ENCODE measurements at places on chromosomes 2 and 18.

GRCh38 chr2:28956415-28956826, 24.7 kb upstream of the TOGARAM2 start:
- no peak for DNase-seq

GRCh38 chr2:229279516-229279915, 8.4 kb upstream of the PID1 start:
- DNase-seq: no peak

- DNase-seq: no peak
Measured at GRCh38 chr2:96548558-96549465, 12.3 kb downstream of the ARID5A start.

GRCh38 chr18:10182009-10182624, 268.3 kb downstream of the VAPA start:
- DNase-seq: no peak

DNA sequence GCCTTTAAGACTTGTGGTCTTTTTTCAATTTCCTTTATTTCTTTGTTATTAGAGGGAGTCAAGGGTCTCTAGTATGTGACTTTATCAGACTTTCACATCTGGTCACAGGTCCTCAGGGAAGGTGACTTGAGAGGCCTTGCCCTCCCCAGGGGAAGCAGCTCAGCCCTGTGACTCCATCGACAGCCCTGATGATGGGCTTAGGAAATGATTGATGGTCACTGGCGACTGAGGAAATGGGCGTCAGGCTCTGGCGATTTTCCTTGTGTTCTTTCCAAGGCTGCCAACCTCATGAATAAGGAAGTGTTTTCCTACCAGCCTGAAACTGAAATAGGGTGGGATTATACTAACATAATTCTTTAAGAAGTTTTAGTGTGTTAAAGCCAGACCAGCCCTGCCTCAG, 21.1 kb downstream of the SERPINE2 start:
- DNase-seq: no peak

- DNase-seq: no peak
Measured at GRCh38 chr2:46066601-46067000, 230.6 kb upstream of the EPAS1 start.

DNA sequence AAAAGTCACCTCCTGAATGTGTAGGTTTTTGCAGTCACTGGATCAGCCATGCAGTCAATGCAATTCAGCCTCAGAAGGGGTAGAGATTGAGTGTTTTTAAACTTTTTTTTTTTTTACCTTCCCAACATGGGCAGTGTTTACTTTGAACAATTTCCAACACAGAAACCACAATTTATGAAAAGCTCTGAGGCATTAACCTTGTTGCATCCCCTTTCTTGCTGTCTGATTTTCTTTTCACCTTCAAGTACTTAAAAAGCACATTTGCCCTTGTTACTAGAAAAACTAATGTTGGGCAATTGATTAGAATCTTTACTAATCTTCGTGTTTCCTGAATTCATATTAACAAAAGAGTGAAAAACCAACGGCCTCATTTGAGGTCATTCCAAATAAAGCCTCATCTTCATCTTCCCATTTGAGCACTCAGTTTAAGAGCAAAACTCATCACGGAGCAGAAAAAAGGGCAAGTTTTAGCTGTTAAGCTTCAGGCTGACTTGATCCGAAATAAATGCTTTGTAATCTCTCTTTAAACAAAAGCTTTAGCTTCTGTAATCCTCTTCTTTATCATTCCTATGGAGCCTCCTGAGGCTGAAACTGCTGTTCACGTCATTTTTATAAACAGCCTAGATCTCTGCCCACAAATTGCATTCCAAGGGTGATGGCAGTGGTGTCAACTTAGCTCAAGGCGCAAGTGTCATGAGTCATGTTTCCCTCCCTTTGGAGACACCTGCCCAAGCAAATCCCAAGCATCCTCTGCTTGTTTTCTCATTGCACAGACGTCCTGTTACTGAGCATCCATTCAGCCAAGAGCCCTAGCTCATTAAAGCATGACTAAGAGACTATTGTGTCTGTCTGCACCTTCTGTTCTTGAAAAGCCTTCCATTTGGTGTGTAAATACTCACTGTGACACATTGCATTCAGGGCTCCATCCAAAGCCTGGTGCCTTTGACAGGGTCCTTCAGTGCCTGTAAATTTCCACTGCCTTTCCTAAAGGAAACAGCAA, 107.7 kb downstream of the HNMT start:
- DNase-seq: no peak

DNA sequence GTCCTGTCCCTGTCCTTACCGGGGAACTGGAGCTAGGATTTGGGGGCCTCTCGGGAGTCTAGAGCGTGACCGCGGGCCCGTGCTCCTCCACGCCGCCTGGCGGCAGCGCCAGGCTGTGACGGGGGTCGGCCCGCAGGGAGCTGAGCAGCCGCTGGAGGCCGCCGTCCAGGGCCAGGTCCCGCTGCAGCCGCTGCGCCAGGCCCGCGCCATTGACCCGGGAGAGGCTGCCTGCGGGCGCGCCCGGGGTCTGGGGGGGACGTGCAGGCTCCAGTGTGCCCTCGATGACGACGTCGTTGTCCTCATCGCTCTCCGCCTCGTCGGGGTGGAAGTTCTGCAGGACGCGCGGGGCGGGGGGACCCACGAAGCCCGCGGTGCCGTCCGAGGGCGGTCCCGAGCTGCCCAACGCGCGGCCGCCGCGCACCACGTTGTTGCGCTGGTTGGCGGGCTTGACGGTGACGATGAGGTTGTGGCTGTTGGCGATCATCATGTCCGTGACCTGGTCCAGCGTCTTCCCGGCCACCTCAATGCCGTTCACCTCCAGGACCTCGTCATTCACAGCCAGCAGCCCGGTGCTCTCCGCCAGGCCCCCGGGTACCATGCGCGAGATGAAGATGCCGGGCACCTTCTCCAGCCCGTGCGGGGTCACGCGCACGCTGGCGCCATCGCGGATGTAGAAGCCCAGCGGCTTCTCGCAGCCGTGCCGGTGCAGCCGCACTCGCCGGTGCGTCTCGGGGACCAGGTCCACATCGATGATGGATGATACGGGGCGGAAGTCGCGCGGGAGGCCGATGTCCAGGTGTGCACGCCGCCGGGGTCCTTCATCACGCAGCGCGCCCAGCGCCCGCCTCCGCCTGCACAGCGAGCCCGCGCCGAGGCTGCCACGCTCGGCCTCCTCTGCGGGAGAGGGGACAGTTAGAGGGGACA, 50.9 kb downstream of the ADNP2 start:
- no peak for DNase-seq

- DNase-seq: no peak
Measured at GRCh38 chr2:1498176-1498575, 84.9 kb downstream of the TPO start.

DNA sequence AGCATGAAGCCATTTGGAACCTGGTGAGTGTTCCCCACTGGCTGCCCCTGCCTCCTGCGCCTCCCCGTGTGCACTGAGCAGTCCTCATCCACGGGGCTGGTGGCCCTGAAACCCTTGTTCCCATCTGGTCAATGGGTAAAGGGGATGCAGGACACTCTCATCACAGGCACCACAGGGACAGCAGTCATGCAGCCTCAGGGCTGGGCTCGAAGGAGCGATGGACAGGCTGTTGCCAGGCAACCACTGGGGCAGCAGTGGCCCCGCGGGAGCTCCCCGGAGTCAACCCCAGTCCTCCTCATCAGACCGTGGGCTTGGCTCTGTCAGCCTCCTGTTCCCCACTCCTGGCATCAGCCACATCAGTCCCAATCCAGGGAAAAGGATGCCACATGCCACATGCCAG, 509.5 kb downstream of the EIPR1 start:
- DNase-seq: no peak

GRCh38 chr2:42913280-42913878, 121.0 kb upstream of the HAAO start:
- no peak for DNase-seq

- DNase-seq: no peak
Measured at GRCh38 chr2:186748354-186748753, 54.5 kb downstream of the FAM171B start.

DNA sequence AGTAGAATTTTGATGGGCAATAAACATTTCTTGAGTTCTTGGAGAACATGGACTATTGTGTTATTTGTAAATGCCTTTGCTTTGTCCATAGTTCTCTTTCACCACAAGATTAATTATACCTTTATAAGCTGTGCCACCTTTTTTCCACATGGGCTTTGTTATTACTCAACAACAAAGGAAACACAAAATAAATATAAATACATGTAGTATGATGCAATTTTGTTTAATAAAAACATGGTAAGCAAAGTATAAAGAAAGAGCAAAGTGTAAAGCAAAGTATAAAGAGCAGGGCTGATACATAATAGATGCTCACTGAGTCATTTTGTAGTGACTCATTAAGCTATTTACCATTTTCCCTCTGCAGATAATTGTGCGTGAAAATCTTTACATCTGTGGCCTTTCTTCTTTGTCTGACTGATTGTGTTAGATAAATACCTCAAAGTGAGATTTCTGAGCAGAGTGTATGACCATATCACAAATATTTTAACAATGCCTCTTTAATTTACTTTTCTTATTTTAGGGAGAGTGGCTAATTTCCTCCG, 80.9 kb downstream of the CERS6 start:
- no peak for DNase-seq

DNA sequence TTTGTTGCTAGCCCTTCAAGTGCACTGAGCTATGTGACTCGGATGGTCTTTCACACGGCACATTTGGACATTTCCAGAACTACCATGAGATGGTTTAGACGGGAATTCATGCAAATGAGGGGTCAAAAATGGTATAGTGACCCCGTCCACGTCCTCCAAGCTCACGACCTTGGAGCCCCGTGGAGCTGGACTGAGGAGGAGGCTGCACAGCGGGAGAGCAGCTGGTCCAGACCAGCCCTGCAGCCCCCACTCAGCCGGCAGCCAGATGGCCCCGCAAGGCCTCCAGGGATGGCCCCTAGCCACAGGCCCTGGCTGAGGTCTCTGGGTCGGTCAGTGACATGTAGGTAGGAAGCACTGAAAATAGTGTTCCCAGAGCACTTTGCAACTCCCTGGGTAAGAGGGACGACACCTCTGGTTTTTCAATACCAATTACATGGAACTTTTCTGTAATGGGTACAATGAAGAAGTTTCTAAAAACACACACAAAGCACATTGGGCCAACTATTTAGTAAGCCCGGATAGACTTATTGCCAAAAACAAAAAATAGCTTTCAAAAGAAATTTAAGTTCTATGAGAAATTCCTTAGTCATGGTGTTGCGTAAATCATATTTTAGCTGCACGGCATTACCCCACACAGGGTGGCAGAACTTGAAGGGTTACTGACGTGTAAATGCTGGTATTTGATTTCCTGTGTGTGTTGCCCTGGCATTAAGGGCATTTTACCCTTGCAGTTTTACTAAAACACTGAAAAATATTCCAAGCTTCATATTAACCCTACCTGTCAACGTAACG, 88.8 kb downstream of the EPAS1 start:
- no peak for DNase-seq

- no peak for DNase-seq
Measured at GRCh38 chr18:49851624-49852023, 38.3 kb upstream of the ACAA2 start.

GRCh38 chr2:232495292-232495691, 7.7 kb upstream of the ECEL1 start:
- DNase-seq: no peak

DNA sequence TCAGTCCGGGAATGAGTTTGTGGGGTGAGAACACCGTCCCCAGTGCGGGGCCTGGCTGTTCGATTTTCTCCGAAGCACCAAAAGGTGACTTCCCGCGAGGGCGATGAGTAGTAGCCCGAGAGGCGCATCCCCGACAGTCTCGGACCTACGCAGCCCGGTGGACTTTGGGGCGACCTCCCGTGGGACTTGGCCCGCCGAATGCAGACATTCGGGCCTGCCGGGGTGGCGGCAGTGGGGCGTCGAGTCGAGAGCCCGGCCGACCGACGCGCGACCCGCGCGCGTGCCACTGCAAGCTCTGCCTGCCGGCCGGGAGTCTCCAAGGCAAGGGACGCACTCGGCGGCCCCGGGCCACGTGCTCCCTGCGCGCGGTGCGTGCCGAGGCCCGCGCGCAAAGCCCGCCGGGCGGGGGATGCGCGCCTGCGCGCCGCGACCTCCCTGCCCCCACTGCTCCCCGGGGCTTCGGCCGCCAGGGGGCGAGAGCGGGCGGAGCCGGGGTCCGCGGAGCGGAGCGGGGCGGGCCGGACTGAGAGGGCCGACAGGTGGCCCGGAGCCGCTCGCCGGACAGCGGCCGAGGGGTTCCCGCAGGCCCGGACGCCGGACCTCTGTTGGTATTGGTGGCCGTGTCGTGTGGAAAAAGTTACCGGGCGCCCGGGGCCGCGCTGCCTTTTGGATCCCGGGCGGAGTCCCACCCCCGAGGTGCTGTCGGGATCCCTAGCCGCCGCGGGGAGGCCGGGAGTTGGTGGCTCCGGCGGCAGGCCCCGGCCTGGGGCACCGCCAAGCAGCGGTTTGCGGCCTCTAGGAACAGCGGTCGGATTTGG, 1.9 kb downstream of the PTMA start:
- DNase-seq: peak; percentile 84

DNA sequence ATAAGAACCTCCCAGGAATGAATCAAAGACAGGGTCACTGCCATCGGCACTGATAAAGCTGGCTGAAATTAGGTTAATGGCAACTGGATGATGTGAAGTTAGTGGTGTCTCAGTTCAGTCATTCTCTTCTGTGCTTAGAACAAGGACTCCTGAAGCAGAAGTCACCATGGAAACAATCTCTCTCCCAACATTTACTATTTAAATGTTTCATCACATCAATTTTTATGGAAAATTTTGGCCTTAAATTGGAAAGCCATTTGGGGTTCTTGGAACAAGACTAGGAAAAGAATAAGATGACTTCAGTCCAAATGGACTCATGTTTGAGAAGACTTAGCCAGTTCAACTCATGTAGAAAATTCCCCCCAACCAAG, 15.5 kb upstream of the ARL5A start:
- no peak for DNase-seq

- DNase-seq: no peak
Measured at GRCh38 chr2:154914561-154914960, 216.1 kb downstream of the KCNJ3 start.

DNA sequence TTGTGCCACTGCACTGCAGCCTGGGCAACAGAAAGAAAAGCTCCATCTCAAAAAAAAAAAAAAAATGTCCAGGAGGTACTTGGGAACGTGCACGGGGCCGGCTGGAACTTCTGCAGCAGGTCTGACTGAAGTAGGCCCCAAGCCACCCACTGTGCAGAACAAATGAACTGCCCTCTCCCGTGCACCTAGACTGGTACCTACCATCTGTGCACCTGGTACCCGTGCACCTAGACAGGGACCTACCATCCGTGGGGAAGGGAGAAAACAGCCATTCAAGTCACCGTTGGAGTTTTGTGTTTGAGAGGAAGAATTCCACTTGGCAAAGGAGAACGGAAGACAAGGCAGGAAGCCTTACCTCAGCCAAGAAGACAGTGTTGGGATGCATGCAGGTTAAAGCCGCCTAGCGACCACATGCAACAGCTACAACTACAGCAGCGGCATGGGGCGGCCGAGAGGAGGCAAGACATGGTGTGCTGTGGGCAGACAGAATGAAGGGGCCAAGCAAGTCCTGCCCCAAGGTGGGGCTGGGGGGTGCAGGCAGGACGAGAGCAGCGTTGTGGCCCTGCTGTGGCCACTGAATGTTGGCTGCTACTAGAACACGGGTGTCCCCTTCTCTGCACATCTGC, 16.1 kb downstream of the ST3GAL5 start:
- no peak for DNase-seq

Data from stimulated activated CD4-positive, alpha-beta T cell treated with anti-CD3 and anti-CD28 coated beads, Interleukin-15, amount 100 ng/mL, for 1 hour (primary cell).